ENCODE measurements at places on chromosomes 2 and 18.
A peak's percentile ranks its signal among the peaks of the same experiment; 100 is the strongest.

DNA sequence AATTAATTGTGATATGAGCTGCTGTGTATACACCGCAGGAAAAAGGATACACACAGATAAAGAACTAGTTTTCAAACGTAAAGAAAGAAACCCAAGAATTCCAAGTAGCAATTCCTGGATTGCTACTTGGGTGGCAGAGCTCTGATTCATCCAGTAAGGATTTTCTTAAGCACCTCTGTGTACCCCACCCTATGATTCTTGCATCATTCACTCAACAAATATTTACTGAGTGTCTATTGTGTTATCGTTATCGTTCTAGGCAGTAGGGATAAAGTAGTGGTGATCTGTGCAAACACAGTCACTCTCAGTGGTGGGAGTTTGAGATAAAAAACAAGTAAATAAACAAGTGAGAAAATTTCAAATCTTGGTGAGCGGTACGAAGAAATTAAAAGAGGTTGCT lies 4.9 kb upstream of the TMEM200C start:
- no peak for DNase-seq

DNA sequence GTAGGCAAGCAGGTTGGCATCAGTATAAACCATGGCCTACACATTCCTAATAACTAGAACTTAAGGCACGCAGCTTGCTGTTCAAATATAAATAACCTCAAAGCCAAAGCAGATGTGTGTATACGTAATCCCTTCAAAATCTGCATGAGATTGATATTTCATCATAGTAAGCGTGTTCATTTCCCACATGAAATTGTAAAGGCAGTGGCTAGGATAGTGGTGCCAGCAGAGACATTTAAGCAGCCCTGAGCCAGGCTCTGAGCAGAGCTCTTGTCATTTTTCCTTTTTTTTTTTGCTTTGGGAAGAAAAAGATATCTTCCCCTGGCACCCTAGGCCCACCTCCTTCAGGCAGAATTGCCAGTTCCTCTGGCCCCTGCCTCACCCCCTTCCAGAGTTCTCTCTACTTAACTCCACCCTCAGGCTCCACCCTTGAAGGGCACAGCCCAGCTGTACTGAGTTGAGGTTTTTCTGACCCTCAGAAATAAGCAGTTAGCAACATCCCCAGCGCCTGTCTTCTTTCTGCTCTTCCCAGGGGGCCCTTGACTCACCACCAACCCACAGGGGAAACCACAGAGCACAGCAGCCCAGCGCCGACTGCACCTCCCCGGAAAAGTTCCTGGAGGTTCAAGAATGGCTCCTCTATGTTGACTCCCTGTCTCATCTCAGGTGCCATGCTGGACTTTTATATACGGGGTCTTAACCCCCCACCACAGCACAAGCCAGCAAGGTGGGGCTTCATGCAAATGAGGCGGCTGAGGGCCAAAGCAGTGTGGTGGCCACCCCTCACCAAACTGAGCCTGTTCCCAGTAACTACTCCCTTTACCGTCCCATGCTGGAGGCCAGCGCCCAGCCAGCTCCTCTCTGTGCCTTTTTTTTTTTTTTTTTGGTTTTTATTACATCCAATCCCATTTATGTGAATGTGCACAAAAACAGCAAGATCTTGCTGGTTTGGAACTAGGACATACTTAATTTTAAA lies 84.7 kb downstream of the EHD3 start:
- peak; percentile 35 for DNase-seq

DNA sequence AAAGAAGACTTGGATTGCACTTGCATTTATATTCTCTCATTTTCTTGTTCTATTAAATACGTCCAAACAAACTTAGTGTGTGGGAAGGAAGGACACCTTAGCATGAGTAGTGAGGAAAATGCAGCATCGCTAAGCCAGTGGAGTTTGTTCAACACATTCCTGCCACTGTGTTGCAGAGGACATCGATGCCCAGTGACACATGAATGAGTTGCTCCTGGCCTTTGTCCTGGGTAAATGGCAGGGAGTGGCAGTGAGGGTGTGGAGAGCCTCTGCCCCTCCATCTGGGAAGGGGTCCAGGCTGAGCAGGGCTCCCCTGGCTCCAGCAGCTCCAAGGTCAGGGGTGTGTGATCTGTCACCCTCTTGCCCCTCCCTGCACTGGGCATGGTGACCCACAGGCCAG lies 75.9 kb downstream of the CABLES1 start:
- no peak for DNase-seq

DNA sequence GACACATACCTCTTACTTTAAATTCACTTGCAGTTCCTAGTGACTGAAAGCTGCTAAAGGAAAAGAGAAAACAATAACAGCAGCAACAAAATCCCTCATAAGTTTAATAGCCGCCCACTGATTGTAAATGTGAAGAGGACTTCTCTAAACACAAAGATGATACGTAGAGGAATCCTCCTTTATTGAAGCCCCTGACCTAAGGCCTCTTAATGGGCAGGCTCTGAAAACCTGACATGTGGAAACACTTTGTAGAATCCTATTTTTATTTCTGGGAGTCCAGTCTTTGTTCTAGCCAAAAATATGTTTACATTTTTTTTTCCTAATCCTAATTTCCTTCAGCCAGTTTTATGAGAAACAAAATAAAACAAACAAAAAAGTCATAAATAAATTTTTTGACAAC lies 1277.7 kb upstream of the CELF4 start:
- no peak for DNase-seq

GRCh38 chr2:104774631-104775030 lies 79.3 kb upstream of the POU3F3 start:
- DNase-seq, result no peak

DNA sequence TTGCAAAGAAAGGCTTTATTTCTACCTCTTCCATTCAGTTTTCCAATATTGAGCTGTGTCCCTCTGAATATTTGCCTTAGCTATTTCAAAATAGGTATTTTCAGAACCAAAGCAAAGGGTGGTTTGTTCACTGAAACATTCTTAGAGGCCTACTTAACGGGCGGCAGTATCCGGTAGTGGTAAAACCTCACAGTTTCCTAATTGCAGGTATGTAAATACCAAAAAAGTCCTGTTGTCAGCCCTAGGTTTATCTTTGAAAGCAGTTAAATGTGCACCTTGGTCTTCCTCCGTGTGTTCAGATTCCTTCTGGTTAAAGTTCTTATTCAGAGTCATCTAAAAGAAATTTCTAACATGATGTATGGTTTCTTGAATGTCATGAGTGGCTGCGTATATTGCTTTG lies 38.9 kb downstream of the CCNT2 start:
- no peak for DNase-seq

DNA sequence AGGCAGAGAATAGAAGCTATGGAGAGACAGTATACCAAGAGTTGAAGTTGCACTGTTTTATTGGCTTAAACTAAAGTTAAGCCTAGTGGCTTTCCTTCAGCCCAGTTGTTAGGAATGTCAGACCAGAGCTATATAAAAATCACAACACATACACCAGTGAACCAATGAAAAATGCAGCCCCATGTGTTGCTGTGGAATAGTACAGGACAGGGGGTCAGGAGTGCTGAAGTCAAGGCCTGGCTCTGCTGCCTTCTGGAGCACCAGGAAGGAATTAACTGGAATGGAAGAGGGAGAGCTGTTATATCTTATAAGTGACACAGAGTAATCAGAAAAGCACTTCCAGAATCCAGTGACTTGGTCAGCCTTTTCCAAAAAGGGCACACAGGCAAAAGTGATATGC lies 58.9 kb downstream of the OSR1 start:
- DNase-seq, result no peak

- peak; percentile 74 for DNase-seq
Measured at GRCh38 chr2:55961318-55961911, 37.8 kb upstream of the EFEMP1 start.

GRCh38 chr2:16948053-16948452 lies 282.4 kb upstream of the CYRIA start:
- no peak for DNase-seq

DNA sequence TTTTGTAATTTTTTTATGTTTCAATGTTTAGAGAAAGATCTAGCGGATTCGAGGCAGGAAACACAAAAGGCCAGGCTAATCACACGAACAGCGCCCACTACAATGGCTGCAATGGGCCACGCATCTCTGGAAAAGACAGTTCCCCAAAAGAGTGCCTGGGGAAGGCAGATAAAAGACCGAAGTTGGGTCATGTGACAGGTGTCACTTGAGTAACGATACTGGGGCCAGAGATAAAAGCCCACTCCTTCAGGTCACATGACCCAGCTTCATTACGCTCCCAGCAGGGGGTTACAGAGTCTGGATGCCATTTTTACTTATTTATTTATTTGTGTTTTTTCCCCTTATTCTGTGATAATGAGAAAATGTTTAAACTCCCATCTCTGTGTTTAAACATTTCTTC lies 95.4 kb downstream of the CDK15 start:
- no peak for DNase-seq

DNA sequence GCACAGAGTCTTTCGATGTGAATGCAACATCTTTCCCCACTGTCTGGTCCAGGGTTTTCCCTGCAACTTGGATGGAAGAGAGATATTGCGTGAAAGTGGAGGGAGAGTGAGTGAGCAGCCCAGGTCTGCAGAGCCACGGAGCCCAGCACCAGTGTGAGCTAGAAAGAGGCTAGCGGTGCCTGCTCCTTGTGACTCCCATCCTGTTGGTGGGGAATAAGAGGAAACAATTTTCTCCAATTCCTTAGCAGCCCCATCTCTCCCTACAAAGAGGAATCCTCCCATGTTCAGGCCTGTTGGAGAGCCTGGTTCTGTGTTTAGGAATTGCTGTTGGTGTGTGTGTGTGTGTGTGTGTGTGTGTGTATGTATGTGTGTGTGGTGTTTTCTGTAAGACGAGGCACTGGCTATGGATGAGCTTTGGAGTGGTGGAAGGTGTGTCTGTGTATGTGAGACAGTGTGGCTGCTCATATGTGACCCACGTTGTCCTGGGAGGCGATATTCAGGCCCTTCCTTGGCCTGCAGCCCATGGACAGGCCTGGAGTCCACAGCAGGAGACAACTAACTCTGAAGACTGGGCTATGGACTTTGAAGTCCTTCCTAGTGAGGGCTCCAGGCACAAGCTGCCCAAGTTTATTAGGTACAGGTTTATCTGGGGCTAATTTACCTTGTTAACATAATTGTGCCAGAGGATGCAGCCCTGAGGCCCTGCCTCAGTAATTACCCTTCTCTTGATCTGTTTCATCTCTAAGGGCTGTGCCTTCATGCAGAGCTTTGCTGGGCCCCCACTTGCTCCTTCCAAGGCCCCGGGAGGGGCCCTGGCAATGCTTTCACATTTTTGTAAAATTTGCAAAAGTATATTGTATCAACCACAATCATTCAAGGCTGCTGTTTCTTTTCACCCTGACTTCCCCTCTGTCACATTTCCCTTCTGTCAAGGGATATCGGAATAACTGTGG lies 88.6 kb upstream of the HAAO start:
- no peak for DNase-seq

- DNase-seq, result no peak
Measured at GRCh38 chr2:80300954-80301353, 3.6 kb downstream of the LRRTM1 start.

DNA sequence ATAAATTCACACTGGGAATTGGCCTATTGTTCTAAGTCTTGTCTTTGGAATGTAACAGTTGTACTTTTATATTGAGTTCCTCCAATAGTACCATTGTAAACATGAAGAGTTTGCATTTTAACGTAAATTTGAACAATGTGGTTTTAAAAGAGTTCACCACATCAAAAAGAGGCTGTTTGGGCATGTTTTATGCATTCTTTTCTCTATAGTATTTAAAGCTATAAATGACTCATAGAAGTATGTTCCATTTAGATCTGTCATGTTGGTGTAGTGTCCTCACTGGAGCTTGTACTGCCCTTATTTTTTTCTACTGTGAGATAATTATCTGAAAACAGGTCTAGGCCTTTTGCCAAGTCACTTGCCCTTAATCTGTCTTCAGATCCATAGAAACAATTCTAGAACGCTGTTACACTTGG lies 141.9 kb downstream of the RHBDD1 start:
- DNase-seq, result peak; percentile 40

DNA sequence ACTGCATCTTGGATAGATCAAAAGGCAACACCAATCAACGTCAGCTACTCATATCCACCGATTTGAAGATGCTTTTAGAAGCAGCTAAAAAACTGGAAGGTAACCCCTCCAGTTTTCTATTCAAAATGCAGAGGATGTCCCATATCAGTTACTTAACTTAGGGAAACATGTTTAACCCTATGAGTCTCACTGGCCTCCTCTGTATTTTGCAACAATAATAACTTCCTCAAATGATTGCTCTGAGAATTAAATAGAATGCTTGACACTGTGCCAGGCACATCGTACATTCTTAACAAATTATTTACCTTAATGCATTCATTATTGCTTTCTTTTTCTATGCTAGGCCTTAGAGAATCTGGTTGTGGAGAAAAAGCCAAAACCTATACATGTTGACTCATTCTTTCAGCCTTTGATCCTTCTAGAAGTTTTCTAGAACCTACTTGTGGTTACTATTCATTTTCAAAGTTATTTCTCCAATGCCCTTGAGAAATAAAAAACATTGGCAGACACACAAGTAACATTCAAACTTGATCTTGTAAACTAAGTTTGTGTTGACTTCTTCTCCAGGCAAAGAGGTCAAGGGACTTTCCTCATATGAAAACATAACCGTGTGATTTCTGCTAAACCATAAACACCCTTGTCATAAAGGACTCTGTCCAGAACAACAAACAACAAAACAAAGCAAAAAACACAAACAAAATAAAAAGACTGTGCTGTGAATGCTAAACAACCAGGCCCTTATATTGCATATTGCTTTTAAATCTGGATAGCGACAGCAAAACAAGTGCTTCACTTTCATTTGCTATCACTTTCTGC lies 4.6 kb downstream of the DOCK10 start:
- DNase-seq, result no peak
